Renal pelvis (tissue), 12 donors: ENCODE measurements at places on chromosomes 16 and 17. TPM values are rescaled to one million over a fixed set of nuclear protein-coding genes. Genes with fewer than 3 reads are reported as not detected.

Gene KRT9
- polyA plus RNA-seq, result not detected

Gene SLFN11
- 12.2 TPM for polyA plus RNA-seq

Gene HASPIN
- 3.2 TPM for polyA plus RNA-seq

Gene UNC45B
- 0.09 TPM for polyA plus RNA-seq

Gene DPEP3
- 0.17 TPM for polyA plus RNA-seq

Gene C17orf107
- 2.1 TPM for polyA plus RNA-seq

Gene C17orf50
- polyA plus RNA-seq, result 0.09 TPM

Gene DNAAF8
- 2.6 TPM for polyA plus RNA-seq

Gene DPEP2
- 1.1 TPM for polyA plus RNA-seq

Gene KRT39
- not detected for polyA plus RNA-seq

Gene WNT3
- polyA plus RNA-seq, result 2.3 TPM

Gene CPHXL2
- 0.22 TPM for polyA plus RNA-seq

Gene ITGB3
- 24.1 TPM for polyA plus RNA-seq

Gene KRTAP1-3
- polyA plus RNA-seq, result not detected

Gene HEATR9
- polyA plus RNA-seq, result 0.16 TPM

Gene PRAC2
- not detected for polyA plus RNA-seq

DNA sequence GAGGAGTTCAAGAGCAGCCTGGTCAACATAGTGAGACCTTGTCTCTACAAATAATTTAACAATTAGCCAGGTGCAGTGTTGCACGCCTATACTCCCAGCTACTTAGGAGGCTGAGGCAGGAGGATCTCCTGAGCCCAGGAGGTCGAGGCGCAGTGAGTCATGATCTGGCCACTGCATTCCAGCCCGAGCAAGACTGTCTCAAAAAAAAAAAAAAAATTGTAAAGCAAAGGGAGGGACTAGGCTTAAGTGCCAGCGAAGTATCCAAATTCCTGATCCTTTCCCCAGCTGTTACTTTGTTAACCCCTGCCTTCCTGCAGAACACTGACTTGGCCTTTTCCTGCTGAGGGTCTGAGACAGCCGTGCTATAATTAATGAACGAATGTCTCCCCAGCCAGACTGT is 2.7 kb downstream of the GDPD3 start:
- no peak for DNase-seq

DNA sequence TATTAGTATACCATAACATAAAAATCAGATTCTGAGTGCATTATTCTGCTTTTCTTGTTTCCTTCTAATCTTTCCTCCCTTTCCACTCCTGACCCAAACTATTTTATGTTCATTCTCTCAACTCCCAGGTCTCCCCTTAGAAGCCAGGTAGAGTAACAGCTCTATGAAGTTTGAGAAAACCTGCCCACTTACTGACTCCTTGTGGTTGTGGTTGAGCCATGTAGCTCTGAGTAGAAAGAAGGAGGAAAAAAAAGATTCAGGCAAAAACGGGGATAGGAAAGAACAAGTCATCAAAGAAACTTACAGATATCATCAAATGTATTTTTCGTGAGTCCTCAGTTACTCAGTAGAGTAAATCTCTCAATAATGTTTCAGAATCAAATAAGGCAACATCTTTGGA is 216.7 kb downstream of the PMP22 start:
- no peak for DNase-seq

- no peak for DNase-seq
Observed at GRCh38 chr17:5942687-5943086, 127.5 kb upstream of the WSCD1 start.

GRCh38 chr16:84308120-84308519 is 13.4 kb downstream of the WFDC1 start:
- no peak for DNase-seq

- DNase-seq, result no peak
Observed at GRCh38 chr16:87252269-87252970, 64.8 kb downstream of the C16orf95 start.

- DNase-seq, result no peak
Observed at GRCh38 chr17:3727041-3727440, 3.3 kb downstream of the HASPIN start.

DNA sequence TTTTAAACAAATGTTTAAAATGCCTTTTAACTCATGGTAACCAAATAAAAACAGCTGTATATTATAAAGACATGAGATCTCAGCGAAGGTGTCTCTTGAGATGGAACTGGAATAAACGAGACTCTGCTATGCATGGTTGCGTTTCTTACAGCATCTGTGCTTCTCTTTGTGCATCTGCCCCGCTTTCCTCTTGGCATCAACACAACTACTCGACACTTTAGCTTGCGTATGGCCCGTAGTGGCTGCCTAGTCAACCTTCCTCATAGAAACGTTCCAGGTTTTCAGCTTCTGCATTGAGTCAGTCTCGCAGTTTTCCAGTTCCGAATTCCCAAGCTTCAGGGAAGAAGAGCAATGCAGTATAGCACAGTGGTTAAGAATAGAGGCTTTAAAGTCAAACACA is 214.9 kb downstream of the CEP112 start:
- DNase-seq, result no peak

- no peak for DNase-seq
Observed at GRCh38 chr17:44417553-44417952, 28.1 kb upstream of the ITGA2B start.

DNA sequence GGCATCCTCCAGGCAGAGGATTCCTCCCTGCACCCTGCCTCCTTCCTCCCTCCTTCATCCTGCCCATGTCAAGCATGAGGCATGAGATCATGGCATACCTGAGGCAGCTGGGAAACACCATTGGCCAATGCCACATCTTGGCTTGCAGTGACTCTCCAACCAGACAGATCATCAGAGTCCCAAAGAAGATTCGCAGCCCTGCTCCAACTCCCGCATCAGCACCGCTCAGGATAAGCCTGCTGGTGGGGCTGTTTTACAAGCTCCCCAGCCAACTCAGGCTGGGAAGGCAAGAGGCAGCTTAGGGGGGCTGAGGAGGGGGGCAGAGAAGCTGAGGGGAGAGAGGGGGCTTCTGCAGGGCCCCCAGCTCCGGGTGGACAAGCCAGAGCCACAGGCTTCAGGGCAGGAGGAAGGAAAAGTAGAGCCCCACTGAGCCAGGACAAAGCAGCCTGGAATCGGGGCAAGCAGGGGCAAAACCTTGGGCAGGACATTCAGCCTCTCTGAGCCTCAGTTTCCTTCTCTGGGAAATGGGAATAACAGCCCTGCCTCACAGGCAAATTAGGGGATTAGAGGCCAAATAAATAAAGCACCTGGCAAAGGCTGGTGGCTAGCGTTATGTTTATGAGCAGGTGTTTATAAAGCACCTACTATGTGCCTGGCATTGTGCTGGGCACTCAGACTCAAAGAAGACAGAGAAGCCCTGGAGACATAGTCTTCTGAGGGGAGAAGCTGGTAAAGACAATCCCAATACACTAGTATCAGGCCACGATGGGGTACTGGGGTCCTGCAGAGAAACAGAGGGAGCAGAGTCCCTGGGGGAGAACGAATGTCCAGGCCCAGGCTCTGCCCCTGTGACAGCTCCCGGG is 88.1 kb downstream of the GOSR1 start:
- DNase-seq, result no peak

GRCh38 chr17:7328009-7328408 is 1.1 kb downstream of the NEURL4 start:
- DNase-seq, result no peak

GRCh38 chr17:18185391-18185790 is 1.8 kb downstream of the ALKBH5 start:
- DNase-seq, result peak; percentile 30

GRCh38 chr16:79185711-79186110 is 414.8 kb downstream of the MAF start:
- DNase-seq, result no peak

DNA sequence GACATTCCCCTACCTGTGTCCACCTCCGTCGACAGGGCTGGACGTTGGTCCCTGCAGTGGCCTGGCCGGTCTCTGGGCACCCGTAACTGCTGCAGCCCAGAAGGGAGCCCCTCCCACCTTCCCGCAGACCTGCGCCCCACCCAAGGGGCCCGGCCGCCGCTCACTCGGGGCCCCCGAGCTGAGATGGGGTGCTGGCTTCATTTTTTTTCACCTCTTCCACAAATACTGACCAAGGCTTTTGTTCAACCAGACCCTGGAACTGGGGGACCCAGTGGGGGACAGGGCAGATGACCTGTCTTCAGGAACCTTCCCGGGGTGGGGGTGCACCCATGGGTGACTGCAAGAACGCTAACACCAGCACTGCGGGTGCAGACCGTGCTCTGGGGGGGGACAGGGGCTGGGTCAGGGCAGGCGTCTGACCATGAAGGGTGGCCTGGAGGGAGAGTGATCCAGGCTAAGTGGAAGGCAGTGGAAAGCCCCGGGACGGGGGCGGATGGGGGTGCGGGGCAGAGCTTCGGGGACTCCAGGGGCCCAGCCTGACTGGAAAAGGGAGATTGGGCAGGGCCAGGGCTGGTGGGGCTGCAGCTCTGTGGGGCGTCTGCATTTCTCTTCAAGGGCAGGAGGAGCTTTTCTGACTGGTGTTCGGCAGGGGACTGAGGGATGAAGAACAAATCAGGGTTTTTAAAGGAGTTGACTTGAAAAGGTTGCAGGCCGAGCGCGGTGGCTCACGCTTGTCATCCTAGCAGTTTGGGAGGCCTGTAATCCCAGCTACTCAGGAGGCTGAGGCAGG is 42.3 kb downstream of the SLC7A5 start:
- DNase-seq, result no peak

- DNase-seq, result no peak
Observed at GRCh38 chr16:25134166-25134700, 22.7 kb downstream of the LCMT1 start.

DNA sequence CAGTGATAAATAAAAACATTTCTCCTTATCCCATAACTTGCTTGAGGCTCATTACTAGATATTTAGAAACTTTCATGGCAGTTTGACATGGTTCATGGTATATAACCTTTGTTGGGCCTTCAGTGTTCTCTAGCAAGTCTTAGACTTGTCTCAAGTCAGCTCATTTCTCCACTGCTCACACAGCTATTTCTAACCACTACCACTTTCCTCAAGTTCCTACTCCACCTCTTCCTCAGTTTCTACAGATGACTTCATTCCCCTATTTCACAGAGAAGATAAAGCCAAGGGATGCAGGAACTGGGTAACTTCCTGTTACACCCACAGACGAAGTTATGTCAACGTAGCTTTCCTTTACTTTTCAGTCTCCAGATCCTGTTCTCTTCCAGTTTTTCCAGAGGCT is 23.2 kb downstream of the NLK start:
- no peak for DNase-seq

- no peak for DNase-seq
Observed at GRCh38 chr16:79182616-79183015, 417.9 kb downstream of the MAF start.

DNA sequence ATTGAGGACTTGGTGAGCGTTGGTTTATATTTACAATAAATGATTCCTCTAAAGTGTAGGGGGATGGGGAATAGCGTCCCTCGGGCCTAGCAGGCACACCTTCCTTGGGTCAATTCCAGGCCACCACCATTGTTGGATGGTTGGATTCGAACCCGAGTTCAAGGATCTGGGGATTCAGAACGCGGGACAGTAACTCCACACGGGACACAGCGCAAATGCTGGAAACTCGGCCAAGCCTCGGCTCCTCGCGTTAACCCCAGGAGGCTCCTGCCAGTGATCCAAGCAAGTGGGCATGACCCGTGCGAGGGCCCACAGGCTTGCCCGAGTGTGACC is 613 bp downstream of the B9D1 start:
- no peak for DNase-seq

DNA sequence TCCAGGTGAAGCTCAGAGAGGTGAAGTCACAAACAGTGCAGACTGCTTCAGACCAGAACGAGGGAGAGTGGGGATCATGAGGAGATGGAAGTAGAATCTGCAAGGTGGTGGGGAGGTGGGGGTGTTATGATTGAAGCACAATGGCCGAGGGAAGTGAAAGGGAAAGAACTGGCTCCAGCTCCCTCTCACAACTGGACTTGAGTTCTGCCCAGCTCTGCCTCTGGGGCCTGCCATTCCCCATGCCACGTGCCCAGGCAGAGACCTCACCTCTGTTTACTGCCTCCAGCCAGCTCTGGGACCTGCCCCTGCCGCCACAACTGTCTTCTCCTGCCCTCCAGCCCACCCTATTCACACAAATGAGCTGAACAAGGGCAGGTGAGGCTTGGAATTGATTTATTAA is 2.5 kb downstream of the PNMT start:
- no peak for DNase-seq

GRCh38 chr16:83933885-83934683 is 19.0 kb upstream of the OSGIN1 start:
- DNase-seq, result no peak

DNA sequence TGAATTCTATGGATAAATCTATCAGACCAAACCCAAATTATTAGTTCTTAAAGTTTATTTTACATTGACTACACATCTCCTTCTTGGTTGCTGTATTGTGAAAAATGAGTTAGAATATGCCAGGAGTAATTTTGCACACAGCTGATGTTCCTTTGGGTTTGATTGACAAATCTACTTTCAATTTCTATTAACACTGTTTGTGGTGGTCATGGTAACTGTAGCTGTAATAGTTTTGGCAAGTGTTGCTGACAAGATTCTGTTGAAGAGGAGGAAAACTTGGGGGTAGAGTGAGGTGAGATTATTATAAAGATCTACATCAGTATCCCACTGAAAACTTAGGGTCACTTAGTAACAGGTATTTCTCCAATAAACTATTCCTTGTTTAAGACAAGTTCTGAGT is 30.3 kb downstream of the MRTFB start:
- no peak for DNase-seq

GRCh38 chr17:49748223-49748622 is 15.7 kb downstream of the FAM117A start:
- no peak for DNase-seq

DNA sequence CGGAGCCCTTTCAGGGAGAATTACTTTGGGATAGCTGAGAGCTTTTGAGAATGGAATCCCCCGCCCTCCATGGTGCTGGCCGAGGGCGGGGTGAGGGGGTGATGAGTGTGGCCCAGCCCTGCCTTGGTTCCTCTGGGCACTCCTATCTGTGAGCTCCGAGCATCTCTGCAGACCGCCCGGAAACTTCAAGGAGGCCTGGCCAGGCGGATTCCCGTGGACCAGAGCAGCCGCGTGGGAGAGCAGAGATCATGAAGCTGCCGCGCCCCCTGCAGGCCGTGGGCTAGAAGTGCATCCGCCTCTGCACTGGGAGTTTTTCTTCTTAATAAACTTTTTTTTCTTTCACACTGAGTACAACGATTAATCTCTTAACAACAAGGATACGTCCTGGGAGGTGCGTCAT is 392.9 kb upstream of the EEF2KMT start:
- peak; percentile 42 for DNase-seq

DNA sequence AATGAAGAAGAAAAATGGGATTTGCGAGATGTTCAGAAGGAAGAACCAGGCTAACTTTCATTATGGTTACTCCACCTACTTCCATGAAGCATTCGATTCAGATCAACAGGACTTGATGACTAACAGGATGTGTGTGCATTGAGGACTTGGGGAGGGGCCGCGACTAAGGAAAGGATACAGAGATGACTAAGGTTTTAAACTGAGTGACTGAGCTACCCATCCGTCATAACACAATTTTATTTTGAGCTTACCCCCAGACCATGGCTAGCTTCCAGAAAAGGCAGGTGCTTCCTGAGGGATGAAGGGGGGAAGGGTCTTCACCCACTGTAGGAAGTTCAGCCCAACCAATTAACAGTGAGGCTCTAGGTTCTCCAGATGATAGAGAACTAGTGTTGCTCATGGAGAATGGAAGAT is 2.5 kb upstream of the CDYL2 start:
- no peak for DNase-seq

GRCh38 chr16:4660454-4661007 is 32.8 kb upstream of the NUDT16L1 start:
- DNase-seq, result peak; percentile 92
